Tongue (tissue), 3 donors: ENCODE measurements at places on chromosomes 3 and 15.

GRCh38 chr3:51709675-51710074, 2.8 kb downstream of the GRM2 start:
- DNase-seq = no peak

GRCh38 chr3:35908366-35909232, 269.3 kb downstream of the ARPP21 start:
- DNase-seq = peak; percentile 88

- no peak for DNase-seq
Measured at GRCh38 chr3:46664971-46665762, 28.3 kb downstream of the ALS2CL start.

DNA sequence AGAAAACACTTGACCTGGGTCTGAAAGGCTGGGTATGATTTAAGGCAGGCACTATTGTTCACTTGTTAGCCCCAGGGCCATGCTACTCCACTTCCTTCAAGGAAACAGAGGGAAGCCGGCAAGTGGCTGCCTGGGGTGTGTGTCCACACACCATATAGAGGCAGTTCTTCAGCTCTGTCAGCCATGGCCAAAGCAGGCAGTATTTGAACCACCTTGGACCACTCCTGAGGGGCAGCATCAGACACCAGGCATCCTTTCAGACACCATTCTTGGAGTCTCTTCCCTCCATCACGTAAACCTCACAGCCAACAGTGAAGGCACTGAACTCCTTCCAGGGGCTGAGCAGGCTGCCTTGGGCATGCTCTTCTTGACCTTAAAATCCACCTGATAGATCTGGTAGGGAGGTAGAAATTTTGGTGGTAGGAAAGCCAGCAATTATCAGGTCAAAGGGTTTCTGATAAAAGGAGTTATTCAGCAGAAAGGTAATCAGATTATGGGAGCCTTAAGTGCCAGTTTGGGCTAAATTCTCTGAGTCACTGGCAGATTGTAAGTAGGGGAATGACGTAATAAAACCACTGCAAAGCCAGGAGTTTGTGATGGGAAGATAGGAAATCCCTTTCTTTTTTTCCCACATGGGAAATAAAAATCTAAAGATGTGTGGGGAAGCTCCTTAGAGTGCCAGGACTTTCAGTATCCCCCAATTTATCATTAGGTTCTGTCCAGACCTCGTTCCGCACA, 20.2 kb downstream of the TGFBR2 start:
- DNase-seq = no peak

DNA sequence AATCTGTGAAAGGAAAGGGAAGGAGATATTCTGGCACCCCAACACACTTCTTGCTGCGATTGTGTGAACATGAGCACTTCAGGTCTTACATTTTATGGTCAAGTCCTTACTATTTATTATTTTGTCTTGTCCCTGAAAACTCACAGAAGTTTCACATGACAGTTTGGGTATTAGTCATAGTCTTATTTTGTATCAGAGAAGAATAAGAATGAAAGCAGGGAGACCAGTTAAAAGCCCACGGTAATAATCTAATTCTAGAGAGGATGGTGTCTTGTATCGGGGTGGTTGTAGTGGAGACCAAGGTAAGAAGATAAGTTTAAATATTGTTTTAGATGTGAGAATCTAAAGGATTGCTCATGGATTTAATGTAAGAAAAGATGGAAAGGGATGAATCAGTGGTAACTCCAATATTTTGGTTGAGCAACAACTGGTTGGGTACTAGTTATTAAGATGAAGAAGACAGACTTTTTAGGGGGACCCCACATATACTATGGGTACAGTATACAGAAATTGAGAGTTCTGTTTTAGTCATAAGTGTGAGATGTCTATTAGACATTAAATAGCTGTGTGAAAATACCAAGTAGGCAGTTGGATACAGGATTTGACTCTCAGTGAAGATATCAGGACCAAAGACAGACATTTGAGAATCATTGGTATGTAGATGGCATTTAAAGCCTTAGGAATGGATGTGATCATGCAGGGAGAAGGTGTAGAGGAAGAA, 227.6 kb downstream of the MFSD1 start:
- no peak for DNase-seq

- DNase-seq = no peak
Measured at GRCh38 chr15:90519688-90520087, 10.0 kb upstream of the CRTC3 start.

DNA sequence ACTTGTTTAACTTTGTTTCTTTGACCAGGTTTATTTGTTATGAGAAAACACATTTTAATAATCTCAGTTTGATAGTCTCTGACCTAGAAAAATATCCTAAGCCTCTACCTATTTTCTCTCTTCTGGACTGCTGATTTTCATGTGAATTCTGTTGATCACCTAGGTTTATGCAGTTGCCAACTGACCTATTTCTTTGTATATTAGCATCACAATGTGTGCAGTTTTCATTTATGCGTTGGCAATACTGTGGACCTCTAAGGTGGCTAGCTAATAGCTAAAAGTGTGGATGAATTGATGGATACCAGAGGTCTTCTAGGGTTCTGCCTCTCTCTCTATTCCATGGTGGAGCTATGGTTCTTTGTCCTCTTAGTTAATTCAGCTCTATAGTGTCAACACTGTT, 72.1 kb downstream of the LRRC49 start:
- DNase-seq = no peak

- DNase-seq = no peak
Measured at GRCh38 chr3:24254649-24255048, 240.0 kb downstream of the THRB start.

DNA sequence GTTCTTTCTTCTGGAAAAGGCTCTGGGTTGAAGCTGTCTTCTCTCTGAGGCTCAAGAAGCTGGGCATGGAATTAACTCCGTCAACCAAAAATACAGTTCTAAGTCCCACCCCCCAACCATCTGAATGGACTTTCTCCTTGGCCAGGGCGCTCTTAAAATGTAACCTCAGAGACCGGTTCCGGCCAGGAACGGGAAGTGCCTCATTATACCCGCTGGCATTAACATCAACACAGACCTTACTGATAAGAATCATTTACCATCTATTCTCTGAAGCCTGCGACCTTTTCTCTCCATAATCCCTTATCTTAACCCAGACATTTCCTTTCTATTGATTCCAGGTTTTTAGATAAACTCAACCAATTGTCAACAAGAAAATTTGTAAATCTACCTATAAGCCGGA, 64.7 kb downstream of the ATP1B3 start:
- DNase-seq = no peak

GRCh38 chr3:181919375-181919774, 207.7 kb downstream of the SOX2 start:
- DNase-seq = no peak

DNA sequence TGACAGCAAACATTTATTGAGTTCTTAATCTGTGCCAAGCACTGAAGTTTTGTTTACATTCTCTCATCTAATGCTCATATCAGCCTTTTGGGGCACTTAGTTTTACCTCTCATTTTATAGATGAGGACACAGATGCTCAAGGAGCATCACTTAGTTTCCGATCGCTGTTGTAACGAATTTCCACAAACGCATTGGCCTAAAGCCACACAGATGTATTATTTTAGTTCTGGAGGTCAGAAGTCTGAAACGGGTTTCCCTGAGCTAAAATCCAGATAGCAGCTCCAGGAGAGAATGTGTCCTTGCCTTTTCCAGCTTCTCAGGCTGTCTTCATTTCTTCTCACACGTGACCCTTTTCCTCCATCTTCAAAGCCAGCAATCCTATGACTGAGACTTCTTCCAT, 11.1 kb downstream of the SEMA6D start:
- no peak for DNase-seq

GRCh38 chr3:16430717-16431630, 82.5 kb downstream of the RFTN1 start:
- DNase-seq = no peak

DNA sequence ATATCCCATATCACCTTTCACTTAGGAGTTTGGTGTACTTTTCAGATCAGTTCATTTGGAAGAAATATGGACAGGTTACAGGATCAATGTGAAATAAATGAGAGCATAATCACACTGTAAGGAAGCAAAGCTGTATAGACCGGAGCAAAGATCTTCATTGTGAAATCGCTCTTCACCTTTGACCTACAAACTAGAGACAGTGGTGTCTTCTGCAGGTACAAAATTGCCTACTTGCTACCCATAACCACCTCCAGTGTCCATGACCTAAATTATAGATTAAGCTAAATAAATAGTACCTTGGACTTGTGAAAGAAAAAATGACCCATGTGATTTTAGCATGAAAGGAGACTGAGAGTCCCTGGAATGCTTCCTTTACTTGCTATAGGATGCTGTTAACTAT, 379.5 kb upstream of the SUCLG2 start:
- DNase-seq = no peak

GRCh38 chr15:68818769-68819494, 1.8 kb downstream of the ANP32A start:
- peak; percentile 89 for DNase-seq

- DNase-seq = no peak
Measured at GRCh38 chr3:54225841-54226528, 103.6 kb downstream of the CACNA2D3 start.

GRCh38 chr3:2765002-2765579, 345.1 kb downstream of the IL5RA start:
- no peak for DNase-seq

GRCh38 chr15:40010686-40011085, 28.3 kb downstream of the SRP14 start:
- DNase-seq = no peak

DNA sequence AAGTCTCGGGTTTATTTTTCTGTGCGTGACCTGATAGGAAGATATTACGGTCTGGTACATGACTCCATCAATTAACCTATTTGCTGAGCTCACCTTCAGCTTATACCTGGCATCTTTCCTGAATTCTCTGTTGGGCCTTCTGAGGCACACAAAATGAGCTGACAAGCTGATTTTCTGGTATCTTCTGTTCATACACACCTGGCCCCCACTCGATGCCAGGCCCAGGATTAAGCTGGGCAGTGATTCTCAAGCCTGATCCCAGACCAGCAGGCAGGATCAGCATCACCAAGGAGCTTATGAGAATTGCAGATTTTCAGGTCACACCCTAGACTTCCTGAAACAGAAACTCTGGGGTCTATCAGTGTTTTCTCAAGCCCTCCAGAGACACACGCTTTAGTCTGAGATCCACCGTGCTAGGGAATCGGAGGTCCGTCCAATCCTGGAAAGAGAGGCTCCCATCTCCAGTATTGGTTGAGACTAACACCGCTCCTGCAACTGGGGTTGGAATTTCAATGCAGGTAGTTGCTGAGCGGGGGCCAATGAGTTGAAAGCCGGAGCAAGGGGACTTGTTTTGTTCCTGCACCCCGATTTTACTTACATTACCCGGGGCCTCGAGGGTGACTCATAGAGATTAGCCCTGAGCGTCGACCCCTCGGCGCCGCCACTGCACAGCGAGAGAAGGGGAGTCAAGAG, 636 bp upstream of the EIF1B start:
- no peak for DNase-seq

- no peak for DNase-seq
Measured at GRCh38 chr3:43246976-43247375, 39.4 kb upstream of the SNRK start.

DNA sequence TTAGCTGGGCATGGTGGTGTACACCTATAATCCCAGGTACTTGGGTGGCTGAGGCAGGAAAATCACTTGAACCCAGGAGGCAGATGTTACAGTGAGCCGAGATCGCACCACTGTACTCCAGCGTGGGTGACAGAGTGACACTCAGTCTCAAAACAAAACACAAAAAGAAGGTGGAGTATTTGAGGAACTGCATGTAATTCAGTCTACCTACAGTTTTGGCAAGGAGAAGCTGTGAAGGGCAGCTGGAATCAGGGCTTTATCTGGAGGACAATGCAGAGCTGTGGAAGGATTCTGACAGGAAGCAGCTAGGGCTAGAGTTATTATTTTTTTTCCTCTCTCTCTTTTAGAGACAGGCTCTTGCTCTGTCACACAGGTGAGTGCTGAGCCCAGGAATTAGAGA, 6.8 kb downstream of the H1-8 start:
- DNase-seq = no peak

GRCh38 chr3:9732080-9732739, 675 bp downstream of the BRPF1 start:
- no peak for DNase-seq

DNA sequence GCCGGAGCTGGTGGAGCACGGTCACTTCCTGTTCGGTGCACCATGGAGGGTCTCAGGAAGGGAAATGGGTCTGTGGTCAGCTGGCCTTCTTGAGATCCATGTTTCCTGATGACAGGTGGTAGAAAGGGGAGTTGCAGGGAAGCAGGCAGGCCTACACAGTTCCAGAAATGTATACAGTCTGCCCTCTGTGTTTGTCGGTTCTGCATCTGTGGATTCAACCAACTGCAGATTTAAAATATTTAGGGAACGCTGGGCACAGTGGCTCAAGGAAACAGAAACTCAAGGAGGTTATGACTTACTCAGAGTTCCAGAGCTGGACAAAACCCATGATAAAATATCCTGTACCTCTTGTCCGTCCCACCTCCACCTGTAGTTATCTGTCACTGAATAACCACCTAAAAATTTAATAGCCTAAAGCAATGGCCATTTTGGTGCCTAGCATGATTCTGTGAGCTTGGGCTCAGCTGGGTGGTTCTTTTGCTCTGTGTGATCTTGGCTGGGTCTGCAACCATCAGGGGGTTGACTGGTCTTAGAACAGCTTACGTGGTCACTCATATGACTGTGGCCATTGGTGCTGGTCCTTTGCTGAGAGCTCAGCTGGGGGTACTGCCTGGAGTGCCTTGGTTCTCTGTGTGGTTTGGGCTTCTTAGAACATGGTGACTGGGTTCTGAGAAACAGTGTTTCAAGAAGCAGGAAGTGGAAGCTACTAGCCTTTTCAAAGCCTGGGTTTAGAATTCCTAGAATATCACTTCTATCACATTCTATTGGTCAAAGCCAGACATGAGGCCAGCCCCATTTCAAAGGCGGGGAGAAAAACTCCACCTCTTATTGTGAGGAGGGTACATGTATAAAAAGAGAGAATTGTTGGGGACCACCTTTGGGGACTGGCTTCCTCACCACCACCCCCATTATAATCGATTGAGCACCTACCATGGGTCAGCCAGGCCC, 239.7 kb upstream of the BHLHE40 start:
- no peak for DNase-seq

DNA sequence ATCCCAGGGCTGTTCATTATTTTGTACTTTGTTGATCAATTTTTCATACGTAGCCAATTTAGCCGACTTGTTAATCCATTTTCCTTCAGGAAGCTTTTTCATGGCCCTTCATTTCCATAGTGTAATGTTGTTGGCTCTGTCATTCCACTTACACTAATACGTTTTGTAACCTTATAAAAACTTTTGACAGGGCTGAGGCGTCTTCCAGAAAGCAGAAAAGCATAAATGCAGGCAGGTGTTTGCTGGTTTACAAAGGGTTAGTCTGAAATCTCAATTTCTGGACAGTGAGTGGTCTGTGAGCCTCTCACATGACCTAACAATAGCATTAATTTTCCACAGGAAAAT, 444.0 kb downstream of the OTOL1 start:
- peak; percentile 54 for DNase-seq
